ENCODE measurements at places on chromosomes 4 and X. TPM values are rescaled to one million over a fixed set of nuclear protein-coding genes. Genes with fewer than 3 reads are reported as not detected.

The GAB1 gene
- 15.5 TPM for total RNA-seq

The MGAT4D gene
- total RNA-seq: not detected

The SERTM2 gene
- under 0.01 TPM for total RNA-seq

The RAB41 gene
- not detected for total RNA-seq

The APLN gene
- 2.4 TPM for total RNA-seq

The CYBB gene
- 10.6 TPM for total RNA-seq

The STAP1 gene
- total RNA-seq: not detected

The LONRF3 gene
- 1.6 TPM for total RNA-seq

The KLHL34 gene
- total RNA-seq: not detected
